Left kidney (tissue), 8 donors: ENCODE measurements at places on chromosomes 5 and 9.

GRCh38 chr5:128904805-128905567, 60.3 kb upstream of the SLC27A6 start:
- no peak for DNase-seq

GRCh38 chr5:1443171-1443570, 2.1 kb downstream of the SLC6A3 start:
- no peak for DNase-seq

DNA sequence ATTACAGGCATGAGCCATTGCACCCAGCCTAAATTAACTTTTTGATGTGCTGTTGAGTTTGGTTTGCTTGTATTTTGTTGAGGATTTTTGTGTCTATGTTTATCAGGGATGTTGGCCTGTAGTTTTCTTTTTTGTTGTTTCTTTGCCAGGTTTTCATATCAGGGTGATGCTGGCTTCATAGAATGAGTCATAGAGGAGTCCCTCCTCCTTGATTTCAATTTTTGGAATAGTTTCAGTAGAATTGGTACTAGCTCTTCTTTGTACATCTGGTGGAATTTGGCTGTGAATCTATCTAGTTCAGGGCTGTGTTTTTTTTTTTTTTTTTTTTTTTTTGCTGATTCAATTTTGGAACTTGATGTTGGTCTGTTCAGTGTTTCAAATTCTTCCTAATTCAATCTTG, 1164.3 kb upstream of the DMAC1 start:
- DNase-seq, result no peak

GRCh38 chr9:133582501-133583045, 26.6 kb downstream of the FAM163B start:
- DNase-seq, result no peak

DNA sequence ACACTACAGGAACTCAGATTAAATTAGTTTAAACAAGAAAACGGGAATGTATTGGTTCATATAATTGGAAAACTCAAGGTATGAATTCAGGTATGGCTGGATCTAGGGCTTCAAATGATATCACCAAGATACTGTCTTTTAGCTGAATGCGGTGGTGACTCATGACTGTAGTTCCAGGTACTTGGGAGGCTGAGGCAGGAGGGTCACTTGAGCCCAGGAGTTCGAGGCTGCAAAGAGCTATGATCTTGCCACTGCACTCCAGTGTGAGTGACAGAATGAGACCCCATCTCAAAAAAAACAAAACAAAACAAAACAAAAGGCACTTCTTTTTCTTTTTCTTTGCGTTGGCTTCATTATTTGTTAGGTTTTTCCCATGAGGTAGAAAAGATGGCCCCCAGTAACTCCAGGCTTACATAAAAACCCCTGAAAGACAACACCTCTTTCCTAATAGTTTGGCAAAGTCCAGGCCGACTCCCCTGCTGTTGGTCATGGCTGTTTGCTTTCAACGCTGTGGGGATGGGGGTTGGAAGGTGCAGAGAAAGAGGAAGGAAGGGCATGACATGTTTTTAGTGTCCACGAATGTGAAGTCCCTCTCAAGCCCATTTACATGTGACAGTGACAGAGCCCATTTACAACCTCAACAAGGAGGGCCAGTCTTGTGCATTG, 39.8 kb upstream of the CRB2 start:
- no peak for DNase-seq
